ENCODE measurements at places on chromosomes 1 and 21.

DNA sequence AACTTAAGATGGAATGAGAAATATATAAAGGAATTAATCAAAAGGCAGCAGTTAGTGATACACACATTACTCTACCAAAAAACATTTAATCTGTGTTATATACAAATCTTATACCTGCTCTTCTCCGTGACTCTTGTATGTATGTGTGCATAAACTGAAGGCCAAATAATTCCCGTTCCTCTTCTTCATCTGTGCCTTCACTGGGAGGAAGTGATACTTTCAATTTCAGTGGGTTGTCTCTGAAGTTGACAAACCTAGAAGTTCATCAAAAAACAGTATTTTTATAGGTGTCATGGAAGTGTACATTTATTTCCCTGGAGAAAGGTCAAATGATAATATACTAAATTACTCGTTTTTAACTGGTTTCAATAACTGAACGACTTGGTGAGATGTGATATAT is 19.3 kb downstream of the TRMT13 start:
- no peak for DNase-seq

GRCh38 chr1:110170766-110171733 is 20.8 kb downstream of the SLC6A17 start:
- DNase-seq = no peak

DNA sequence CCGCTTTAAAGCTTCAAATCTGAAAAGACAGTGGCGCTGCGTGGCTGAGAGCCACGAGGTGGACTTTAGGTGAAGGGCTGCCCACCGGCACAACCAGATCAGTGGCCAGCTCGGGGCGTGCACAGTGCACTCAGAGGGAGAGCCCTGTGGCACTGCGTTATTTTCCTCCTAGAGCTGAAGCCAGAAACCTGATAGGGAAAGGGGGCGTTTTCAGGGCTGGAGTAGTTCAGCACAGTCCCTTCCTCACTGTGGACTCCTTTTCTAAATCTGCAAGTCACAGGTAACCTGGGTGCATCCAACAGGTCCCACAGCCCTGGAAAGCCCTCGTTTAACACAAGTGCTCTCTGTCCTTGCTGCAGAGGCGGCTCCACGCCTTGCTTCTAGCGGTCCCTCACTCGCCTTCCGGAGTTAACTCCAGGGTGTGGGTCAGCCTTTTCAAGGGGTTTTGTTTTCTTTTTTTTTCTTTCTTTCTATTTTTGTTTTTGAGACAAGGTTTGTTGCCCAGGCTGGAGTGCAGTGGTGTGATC is 81.2 kb downstream of the GALNT2 start:
- DNase-seq = no peak

DNA sequence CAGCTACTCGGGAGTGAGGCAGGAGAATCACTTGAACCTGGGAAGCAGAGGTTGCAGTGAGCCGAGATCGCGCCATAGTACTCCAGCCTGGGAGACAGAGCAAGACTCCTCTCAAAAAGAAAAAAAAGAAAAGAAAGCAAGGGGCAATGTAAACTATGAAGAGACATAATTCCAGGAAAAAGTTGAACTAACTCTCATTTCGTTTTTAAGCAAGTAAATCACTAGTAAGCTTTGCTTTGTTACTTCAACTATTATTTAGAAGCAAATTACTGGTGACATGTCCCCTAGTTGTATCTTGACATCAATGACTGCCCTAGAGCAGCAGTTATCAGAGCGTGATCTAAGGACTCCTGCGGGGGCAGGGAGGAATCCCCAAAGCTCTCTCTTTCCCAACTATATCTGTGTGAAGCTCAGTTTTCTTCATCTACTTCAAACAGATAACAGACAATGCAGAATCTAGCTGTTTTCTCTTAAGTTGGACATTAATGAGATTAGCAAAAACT is 18.7 kb downstream of the CLSTN1 start:
- DNase-seq = no peak

- DNase-seq = no peak
These were observed 123.5 kb downstream of the CRB1 start for GRCh38 chr1:197391303-197392226.

DNA sequence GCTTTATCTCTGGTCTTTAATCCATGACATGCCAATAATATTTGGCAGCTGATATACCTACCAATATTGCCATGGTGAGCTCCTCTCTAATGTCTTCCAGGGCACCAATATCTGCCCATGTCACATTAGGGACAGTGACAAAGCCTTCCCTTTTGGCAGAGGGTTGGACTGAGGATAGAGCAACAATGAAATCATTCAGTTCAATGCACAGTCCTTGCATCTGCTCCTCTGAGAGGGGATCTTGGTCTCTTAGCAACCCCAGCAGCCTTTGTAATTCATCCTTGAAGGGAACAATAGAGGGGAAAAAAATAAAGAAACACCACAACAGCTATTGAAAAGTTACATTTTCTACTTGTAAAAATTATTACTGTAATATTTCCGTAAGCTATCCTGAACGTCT is 42.3 kb downstream of the NVL start:
- DNase-seq = no peak

DNA sequence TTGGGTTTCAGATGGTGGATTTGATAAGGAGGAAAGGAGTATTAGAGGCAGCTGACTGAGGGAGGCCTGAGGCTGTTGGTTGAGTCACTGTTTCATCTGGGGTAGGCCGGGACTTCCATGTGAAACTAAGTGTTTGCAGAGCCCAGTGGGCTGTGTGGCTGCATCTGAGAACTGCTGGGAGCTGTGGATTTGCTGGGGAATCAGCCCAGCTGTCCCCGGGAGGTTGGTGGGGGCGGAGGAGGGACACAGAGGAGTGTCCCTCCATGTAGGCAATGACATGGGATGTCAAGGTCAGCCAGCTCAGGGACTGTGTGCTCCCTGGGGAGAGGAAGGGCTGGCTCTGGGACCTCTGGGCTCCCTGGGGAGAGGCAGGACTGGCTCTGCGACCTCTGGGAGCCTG is 36.4 kb downstream of the SLC2A7 start:
- DNase-seq = no peak

DNA sequence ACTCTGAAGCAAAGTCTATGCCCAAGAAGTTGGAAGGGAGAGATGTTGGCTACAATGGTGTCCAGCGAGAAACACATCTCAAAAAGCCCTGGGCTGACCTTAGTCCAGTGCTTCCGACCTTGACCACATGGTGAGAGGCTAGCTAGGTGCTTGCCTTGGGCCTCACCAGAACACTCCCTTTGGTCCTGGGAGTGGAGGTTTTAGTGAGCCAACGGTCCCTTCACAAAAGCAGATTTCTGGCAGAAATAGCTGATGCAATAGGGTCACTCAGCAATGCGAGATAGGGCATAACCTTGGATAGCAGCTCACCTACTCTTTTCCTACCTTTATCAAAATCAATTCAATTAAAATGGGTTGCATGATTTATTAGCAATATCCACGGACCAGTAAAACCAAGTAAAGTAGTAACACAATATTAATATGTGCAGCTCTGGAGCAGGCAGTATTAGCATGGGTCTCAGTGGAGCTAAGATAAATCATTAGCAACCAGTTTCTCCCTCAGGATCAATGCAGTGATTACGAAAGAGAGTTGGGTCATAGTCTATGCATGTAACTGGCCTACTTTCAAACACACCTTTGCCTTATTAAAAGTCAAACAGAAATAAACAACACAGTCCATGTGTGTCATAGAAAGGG is 1.9 kb downstream of the SLC30A10 start:
- no peak for DNase-seq

DNA sequence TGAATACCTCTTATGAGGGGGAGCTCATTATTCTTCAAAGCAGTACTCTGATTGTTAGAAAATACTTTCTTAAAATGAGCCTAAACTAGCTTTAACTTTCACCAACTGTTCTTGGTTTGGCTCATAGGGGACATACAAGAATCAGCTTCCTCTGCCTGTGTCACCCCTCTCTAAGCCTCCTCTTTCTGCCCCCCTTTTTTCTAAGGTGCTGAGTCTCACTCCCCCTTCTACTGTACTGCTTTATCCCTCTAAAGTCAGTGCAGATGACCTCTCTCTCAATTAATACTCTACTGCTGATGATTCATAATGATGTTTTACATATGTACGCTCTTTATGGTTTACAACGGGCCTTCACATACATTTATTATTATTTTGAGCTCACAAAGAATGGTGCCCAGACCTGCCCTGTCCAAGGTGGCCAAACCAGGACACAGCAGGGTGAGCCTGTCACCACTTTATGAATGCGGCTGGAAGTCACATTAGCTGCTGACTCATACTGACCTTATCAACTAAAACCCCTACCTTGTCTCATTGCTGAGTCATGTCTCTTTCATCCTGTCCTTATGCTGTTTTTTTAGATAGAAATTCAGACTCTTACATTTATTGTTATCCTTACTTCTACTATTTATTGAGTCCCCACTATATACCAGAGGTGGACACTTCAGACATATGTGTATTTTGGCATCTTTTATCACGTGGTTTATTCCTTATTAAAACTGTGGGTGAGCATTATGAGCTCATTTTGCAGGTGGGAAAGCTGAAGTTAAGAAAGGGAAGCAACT is 126.9 kb downstream of the RNF220 start:
- no peak for DNase-seq

GRCh38 chr21:18518054-18518481 is 114.5 kb upstream of the TMPRSS15 start:
- DNase-seq = no peak

- no peak for DNase-seq
These were observed 77.9 kb downstream of the TENT5C start for GRCh38 chr1:117683571-117684285.

GRCh38 chr21:31347435-31348032 is 3.5 kb upstream of the TIAM1 start:
- no peak for DNase-seq

DNA sequence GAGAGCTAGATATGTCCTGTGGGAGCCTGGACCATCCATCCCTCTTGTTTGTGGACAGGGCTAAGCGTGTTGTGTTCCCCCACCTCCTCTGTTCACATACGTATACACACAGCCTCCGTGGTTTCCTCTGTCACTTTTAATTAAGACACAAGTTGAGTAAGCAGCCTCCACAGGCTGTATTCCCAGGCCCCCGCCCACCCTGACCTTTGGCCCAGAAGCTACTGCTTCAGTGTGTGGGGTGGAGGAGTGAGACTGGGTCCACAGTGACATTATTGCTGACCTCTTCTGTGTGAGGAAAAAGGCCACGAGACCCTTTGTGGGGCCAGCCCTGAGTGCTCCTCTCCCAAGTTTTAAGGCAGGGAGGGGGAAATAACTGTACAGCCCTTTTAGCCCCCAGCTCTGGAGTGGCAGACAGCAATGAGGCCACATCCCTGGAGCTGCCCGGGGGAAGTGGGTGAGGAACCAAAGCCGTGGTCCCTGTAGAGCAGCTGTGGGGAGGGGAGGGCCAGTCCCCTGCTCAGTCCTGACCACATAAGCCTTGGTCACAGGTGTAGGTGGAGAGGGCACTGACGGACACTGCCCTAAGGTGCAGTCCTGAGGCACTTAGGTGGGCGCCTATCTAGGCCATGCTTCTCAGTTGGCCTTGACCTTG is 4.4 kb downstream of the ELOVL1 start:
- DNase-seq = no peak

DNA sequence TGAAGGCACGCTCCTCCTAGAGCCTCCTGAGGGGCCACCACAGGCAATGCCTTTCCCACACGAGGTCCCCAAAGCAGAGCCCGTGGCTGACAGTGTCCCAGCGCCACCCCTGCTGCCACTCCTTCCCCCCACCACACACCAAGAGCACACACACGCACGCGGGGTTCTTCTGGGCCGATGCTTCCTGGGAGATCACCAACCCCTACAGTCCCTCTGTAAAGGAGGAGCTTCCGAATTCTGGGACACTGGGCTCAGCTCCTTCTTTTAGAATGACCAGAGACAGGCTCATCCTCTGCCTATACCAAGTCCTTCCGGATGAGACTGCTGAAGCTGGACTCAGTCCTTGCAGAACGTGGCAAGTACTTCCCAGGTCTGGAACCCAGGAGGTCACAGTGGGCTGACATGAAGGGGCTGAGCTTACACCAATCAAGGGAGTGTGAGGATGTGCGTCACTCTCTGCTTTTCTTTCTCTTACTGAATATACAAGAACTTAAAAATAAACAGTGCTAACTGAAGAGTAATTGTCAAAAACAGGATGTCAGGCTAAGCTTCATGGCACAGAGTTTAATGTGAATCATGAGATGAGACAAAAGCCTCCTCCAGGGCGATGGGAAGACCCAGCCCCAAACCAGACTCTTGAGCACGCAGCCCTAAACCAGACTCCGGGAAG is 12.7 kb downstream of the SSU72 start:
- DNase-seq = no peak

DNA sequence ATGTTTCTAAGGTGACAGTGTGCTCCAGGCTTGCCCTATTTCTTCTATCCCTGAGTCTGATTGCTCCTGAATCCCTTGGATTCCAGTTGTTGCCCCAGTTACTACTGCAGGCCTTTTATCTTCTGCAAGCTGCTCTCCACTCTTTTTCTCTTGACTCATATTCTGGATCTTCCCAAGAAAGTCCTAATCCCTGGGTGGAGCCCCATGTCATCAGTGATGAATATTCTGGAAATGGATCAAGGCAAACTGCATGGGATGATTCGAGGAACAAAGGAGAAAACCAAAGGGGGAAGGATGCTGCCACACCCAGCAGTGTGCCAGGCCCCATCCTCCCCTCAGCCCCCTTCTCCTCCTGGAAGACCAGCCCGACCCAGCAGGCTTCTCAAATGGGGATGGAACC is 63.3 kb upstream of the ATP2B4 start:
- DNase-seq = no peak

DNA sequence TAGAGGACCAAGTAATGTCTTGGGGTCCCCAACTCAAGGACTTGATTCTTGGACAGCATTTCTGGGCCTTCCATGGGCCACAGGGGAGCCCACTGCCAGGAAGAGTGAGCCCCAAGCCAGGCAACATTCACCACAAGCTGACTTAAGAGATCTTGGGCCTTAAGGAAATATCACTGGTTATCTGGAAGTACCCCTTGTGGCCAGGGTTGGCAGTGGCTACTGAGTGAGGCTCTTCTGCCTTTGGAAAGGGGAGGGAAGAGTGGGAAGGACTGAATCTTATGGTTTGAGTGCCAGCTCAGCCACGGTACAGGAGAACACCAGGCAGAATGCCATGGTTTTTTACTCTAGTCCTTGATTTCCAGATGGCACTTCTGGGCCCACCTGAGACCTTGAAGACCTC is 228.9 kb upstream of the RGS18 start:
- DNase-seq = no peak

GRCh38 chr1:151993734-151994496 is at the start of gene S100A10:
Gene S100A10 (minus strand): TSS chr1:151993859. CDS start chr1:151986230, 7,629 bp downstream.
- DNase-seq = peak; percentile 80

DNA sequence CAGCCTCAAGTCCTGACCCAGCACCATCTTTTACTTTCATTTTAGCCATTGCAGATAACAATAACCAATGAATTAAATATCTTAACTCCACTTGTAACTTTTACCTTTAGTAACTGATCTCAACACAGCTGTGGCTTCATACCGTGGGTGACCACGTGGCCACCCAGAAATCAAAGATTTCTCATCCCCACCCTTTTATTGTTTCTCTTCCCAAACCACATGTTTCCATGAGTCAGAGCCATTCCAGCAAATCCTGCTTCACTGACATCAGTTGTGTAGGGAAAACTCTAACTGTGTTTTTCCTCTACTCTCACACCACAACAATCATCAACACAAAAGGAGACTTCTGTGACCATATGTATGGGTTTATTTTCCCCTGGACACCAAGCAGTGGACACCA is 25.1 kb upstream of the BRDT start:
- DNase-seq = no peak

- DNase-seq = no peak
These were observed 65.5 kb upstream of the WNT4 start for GRCh38 chr1:22208268-22208972.

- no peak for DNase-seq
These were observed 105.2 kb downstream of the EDEM3 start for GRCh38 chr1:184649451-184649888.

- no peak for DNase-seq
These were observed 184.0 kb upstream of the C1orf174 start for GRCh38 chr1:4084048-4084431.

GRCh38 chr1:181746224-181746623 is 262.9 kb downstream of the CACNA1E start:
- DNase-seq = no peak

Measured in activated T-cell treated with anti-CD3 and anti-CD28 coated beads, Interleukin-2, amount 50 U/mL, for 24 hours (primary cell).